ENCODE measurements at places on chromosomes 16 and 17. TPM values are rescaled to one million over a fixed set of nuclear protein-coding genes. Genes with fewer than 3 reads are reported as not detected.
A peak's percentile ranks its signal among the peaks of the same experiment; 100 is the strongest.

DNA sequence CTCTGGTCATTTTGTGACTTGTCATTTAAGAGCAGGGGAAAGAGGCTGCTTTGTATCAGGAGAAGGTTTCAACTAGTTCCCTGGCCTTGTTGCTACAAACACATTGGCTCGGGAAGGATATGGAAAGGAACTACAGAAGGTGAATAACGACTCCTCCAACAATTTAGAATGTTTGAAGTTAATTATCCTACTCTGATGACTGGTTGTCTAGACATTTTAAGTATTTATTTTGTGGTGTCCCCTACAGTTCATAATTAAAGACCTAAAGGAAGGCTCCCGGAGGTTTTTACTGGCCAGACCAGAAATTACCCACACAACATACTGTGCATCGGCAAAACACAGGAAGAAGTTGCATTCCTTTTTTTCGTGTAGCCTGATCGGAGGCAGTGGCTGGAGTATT, 515.8 kb upstream of the SALL1 start:
- peak; percentile 7 for DNase-seq

- no peak for DNase-seq
Measured at GRCh38 chr17:43200127-43200526, 11.5 kb upstream of the TMEM106A start.

DNA sequence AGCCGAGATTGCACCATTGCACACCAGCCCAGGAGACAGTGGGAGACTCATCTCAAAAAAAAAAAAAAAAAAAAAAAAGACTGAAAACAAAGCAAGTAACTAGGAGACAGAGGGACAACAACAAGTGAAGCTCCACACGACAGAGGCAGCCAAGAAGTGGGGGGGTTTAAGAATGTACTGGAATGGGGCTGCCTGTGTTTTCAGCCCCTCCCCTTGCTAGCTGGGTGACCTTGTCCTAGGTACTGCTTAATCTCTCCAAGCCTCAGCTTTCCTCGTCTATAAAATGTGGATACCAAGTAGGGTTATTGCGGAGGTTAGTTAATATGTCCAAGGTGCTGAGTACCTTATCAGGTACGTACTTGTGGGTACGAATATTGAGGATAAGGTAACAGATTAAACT, 163.8 kb upstream of the CACNG5 start:
- no peak for DNase-seq

DNA sequence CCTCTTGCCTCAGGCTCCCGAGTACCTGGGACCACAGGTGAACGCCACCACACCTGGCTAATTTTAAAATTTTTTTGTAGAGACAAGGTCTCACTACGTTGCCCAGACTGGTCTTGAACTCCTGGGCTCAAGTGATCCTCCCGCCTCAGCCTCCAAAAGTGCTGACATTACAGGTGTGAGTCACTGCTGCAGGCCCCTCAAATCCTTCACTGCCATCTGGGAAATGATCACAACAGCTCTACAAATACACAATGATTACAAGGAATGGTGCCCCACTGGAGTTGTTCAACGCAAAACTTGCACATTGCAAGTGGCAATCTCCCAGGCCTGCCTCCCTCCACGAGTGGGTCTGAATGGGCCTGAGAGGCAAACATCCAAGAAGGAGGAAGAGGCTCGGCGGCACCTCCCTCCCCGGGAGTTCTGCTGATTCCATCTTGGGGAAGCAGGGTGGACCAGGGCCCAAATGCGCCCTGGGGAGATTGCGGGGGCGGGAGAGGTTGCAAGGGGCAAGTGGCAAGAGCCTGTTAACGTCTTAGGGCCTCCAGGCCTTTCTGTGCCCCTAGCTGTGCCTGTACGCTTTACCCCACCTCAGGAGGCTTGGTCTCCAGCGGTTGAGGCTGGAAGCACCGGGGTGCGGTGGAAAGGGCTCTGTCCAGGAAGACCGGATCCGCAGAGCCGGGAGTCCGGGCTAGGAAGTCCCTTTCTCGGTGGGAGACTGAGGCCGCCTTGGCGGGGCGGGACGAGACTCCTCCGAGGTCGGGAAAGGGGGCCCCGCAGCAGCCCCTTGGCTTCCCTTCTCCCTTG, 656 bp upstream of the IGFBP4 start:
- DNase-seq = no peak

DNA sequence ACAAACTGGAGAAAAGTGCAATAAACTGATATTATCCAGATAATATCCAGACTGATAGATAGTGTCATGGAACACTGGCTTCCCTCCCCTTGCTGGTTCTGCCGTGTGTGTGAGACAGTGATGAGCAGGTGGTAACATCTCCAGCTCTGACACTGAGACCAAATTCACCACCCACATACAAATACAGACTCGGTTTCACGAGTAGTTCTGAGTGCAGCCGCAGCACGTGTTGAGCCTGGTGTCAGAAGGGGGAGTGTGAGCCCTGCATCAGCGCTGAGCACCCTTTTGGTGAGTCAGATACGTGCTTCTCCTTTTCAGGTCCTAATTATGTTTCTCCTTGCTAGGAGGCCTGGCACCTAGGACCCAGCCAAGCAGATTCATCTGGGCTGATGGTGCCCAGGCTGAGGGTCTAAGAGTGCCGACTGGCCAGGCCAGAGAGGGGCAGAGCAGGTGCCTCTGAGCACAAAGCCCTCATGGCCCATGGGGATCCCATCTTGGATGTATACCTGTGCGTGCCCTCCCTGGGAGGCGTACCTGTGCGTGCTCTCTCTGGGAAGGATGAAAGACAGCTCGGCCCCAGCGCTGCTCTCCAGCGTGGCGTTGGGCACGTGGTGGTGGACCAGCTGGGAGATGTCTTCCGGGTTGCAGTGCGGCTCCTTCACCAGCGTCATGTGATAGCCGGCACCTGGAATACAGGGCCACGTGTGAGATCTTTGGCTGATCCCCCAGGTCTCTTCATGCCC, 27.3 kb upstream of the RNPS1 start:
- no peak for DNase-seq

Gene RRAD
- polyA plus RNA-seq = 1.8 TPM

DNA sequence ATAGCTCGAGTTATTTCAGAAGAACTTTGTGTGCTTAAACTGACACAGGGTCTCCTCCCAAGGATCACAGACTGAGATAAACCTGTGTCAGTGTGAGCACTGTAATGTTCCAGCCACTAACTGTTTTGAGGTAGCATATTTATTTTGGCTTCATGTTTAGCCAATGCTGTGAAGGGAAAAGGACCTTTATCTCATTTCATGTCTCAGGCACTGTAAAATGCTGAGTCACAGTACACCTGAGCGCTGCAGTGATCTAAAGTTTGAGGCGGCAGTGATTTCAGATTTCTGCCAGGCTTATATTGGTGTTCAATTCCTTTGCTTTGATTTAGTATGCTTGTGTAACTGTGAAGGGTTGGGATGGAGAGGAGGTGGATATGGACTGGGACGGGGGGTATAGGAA, 3.1 kb upstream of the DNAJA2 start:
- no peak for DNase-seq

DNA sequence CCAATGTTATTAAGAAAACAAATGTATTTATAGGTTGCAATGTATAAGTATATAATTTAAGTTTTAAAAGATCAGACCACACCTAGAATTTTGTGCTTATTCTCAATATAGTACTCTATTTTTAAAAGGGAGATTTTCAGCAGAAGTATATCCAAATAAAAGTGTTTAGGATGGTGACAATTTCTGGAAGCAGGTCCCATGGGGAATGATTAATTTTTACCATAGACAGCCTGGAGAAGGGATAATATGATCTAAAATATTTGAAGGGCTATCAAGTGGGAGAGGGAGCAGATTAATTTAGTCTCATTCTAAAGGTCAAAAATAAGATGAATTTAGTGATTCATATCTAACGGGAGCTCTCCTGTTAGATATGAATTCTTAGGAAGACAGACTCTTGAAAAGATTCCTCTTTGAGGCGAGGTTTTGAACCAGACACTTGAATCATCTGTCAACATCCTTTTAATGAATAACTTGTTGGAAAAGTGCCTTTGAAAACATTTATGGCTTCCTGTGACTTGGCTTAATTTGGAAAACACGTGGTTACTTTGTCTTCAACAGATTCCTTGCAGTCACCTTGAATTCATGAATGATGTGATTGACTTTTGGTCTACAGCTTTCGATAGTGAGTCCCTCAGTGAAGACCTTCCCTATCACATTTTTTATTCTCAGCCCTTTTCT, 29.3 kb upstream of the SMIM36 start:
- DNase-seq = peak; percentile 27

Gene MFSD6L
- not detected for polyA plus RNA-seq

DNA sequence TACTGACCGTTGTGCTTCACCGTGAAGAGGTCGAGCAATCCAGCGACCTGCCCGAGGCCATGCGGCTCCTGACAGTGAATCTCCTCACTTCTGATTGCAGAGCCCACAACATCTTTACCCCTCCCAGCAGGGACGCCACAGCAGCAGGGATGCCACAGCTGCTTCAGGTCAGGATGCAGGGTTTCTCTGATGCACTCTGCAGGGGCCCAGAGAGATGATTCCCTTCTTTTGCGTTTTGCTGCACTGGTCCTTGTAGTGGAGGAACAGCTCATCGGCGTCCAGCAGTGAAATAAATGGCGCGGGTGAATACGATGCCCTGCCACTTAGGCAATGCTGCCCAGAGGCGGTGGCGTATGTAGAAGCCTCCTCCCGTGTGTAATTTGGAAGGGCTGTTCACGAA, 5.6 kb downstream of the KIAA0513 start:
- no peak for DNase-seq

Gene MMP25
- polyA plus RNA-seq = 0.01 TPM

- DNase-seq = no peak
Measured at GRCh38 chr17:5437721-5438317, 1.1 kb downstream of the C1QBP start.

Gene UBE2O
- 7.0 TPM for polyA plus RNA-seq

DNA sequence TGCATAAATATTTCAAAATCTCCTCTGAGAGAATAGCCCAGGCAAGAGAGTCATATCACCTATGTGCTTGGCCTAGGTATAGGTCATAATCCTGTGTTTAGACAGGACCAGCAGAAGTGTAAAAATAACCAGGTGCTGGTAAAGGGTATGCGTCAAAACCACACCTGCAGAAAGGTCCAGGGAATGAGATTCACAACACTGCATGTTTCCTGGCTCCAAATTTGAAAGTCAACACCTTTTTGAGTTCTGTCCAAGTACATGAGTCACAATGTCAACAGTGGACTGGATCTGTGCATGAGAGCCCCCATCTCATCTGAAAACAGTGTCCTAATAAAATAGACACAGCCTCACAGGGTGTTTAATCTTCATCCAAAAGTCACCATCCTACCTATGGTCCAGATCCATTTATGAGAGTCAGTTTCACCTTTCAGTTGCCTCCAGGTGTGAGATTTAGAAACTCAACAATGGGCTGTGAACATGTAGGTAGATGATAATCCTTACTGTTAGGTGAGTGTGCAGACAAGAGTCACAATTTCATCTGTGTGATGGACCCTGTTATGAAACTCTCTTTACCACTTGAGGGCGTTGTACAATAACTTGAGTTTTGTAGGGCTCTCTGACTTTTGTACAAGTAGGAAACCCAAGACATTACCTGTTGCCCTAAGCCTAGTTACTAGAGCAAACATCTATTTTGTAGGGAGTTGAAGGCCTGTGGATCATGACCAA, 2100.7 kb downstream of the TP53TG3F start:
- DNase-seq = no peak

DNA sequence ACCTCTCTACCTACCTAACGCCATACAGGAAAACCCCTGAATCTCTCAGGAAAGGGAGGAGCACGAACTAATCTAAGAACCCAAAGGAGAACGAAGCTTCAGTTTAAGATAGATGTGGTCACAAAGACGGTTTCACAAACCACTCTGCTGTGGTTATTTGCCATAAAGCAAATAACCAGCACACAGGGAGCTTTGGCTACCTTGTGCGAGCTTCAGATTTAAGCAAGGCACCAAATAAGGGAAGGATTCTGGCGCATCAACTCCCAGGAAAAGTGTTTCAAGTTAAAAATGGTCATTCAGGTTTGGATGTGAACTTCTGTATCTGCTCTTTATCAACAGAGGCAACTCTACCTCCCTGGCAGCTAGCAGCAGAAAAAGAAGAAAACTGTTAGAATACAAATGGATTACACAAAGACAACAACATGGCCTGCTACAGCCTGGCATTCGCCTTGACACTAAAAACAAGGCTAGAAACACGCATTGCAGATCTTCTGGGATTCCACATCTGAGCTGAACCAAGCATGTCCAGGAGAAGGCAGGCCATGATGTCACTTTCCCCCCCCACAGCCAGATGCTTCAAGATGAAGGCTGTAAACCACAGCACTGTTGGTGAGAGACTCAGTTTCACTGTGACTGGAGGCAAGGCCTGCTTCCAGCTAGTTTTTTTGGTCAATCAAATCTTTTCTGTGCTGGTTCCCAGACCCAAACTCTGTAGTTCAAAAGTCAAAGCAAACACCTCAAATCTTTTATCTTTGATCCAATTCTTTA, 43.6 kb downstream of the SMG6 start:
- DNase-seq = no peak
